Mucosa of descending colon (tissue), 3 donors: ENCODE measurements at places on chromosomes 16 and 17. TPM values are rescaled to one million over a fixed set of nuclear protein-coding genes. Genes with fewer than 3 reads are reported as not detected.

- no peak for DNase-seq
Measured at GRCh38 chr16:58211245-58211644, 13.3 kb upstream of the CSNK2A2 start.

DNA sequence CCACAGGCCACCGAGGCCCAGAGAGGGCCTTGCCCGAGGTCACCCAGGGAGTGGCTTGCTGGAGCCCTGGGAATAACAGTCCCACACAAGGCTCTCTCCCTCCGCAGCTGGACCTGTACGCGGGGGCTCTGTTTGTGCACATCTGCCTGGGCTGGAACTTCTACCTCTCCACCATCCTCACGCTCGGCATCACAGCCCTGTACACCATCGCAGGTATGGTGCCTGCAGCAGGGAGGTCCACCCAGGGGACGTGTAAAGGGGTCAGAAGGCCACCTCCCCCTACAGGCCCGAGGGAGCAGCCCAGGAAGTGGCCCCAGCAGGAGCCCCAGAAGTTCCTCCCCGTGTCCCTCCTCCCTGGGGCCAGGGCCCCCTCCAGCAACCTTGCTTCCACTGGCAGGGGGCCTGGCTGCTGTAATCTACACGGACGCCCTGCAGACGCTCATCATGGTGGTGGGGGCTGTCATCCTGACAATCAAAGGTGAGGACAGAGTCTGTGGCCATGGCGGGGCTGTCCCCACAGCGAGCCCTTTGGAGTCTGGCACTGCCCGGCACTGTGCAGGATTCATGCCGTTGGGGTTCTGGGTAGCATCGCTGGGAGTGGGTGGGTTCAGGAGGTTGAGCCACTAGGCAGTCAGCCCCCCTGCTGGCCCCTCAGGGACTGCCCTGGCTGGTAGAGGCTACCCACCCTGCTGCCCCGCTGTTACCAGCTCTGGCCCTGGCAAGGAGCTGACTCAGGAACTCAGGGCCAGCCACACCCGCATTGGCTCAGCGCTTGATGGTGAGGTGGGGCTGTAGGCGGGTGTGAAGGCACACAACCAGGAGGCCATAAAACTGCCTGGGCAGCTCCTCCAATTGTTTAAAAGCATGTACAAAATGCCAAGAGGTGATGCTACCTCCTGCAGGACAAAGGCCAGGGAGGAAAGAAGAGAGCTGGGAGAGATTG is 17.3 kb downstream of the SLC5A10 start:
- peak; percentile 92 for DNase-seq

DNA sequence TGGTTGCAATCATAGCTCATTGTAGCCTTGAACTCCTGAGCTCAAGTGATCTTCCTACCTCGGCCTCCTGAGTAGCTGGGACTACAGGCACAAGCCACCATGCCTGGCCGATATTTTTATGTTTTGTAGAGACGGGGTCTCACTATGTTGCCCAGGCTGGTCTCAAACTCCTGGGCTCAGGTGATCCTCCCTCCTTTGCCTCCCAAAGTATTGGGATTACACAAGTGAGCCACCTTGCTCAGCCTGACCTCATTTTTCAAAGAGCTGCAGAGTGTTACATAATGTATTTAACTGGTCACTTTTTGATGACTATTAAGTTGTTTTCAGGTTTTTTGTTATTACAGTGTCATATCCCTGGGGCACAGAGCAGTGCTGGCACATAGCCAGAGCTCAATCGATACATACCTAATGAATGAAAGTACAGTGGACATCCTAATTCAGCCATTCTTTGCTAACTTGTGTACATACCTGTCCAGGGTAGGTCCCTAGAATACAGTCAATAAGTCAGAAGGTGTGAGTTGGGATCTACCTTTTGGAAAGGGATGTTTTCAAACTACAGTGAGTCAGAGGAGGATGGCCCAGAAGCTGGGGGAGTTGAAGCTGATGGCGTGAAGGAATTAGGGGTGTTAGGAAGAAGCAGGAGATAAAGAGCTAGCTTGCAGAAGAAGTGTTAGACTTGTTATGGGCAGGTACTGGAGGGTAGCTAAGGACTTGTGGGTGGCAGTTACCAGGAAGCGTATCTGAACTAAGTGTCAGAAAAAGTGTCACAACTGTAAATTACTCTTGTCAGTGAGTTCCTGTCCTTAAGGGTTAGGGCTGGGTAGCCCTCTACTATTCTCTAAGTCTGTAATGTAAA is 20.1 kb upstream of the CYLD start:
- no peak for DNase-seq

DNA sequence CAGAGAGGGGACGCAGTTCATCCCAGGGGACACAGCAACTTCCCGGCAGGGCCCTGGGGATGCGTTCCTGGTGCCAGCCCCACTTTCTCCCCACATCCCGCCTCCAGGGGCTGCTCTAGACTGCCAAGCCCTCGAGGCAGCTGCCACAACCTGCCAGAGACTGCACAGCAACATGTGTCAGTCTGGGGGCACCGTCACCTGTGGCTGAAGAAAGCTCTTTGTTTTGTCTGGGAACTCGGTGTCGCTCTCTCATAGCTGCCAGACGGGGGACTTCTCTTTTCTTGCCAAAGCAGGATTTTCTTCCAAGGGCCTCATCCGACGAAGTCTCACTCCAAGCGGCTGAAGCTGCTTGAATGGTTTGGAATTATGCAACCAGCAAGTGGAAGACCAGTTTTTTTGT is 43.7 kb downstream of the COTL1 start:
- no peak for DNase-seq

OTOP2 gene
- total RNA-seq: 135 TPM

GRCh38 chr17:79890706-79891105 is 51.5 kb upstream of the CBX4 start:
- DNase-seq: no peak

- DNase-seq: no peak
Measured at GRCh38 chr16:79943736-79944135, 343.2 kb upstream of the MAF start.

- no peak for DNase-seq
Measured at GRCh38 chr16:50381679-50382440, 13.1 kb upstream of the BRD7 start.

CCL17 gene
- not detected for total RNA-seq

GAST gene
- total RNA-seq: not detected

- DNase-seq: peak; percentile 14
Measured at GRCh38 chr16:75095204-75095621, 21.4 kb downstream of the LDHD start.

DNA sequence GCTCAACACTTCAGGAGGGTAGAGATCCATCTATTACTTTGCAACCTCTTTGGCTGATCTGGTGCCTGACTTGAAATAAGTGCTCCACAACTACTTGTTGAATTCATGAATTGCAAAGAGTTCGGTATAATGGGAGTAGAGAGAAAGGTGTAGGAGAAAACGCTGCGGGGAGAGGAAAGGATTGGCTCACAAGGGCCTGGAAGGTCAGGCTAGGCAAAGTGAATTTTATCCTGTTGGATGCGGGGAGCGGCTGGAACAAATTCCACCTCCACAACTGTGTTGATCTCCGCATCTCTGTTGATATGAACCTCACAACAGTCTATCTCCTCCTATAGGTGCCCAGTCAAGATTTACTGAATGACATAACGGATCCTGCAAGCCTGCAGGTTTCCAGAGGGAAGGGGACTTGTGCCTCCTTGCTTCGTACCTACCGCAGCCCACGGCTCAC is 684 bp downstream of the SLX4 start:
- no peak for DNase-seq

- no peak for DNase-seq
Measured at GRCh38 chr17:82446124-82446523, 4.4 kb downstream of the CYBC1 start.

GRCh38 chr17:76575570-76575969 is 10.1 kb downstream of the ST6GALNAC2 start:
- DNase-seq: no peak

DNA sequence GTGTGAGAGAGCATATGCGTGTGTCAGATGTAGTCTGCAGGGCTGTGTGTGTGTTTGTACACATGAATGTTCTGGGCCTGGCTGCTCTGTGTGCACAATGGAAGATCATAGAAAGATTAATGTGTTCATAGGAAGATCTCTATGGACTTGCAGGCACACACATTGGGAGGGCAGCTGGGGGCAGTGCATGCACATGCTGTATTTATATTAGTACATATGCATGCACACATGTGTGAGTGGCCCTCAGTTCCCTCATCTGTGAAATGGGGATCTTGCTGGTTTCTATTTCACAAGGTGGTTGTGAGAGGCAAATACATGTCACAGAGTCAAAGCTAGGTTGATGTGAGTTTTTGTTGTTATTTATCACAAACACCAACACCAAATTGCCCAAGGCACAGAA is 2.1 kb downstream of the CA7 start:
- no peak for DNase-seq

TEX14 gene
- total RNA-seq: not detected

DNA sequence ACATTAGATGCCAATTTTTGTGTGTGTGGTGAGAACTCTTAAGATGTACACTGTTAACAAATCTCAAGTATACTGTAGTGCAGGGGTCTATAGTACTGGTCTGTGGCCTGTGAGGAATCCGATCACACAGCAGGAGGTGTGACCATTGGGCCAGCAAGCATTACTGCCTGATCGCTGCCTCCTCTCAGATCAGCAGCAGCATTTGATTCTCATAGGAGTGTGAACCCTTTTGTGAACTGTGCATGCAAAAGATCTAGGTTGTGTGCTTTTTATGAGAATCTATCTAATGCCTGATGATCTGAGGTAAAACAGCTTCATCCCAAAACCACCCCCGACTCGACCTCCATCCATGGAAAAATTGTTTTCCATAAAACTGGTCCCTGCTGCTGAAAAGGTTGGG is 12.6 kb downstream of the ZNF267 start:
- DNase-seq: no peak

DNA sequence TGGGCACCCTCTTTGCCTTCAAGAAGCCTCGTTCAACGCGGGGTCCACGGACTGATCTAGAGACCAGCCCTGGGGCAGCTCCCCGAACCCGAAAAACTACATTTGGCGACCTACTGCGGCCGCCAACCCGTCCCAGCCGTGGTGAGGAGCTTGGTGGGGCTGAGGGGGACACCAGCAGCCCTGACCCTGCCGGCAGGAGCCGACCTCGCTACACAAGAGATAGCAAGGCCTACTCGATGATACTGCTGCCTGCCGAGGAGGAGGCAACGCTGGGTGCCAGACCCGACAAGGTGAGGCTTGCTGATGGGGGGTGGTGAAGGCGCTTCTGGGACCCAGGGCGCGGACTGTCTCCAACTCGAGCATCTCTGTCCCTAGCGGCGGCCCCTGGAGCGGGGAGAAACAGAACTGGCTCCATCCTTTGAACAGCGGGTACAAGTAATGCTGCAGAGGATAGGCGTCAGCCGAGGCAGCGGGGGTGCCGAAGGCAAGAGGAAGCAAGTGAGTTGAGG is 5.6 kb downstream of the ACD start:
- DNase-seq: no peak

DNA sequence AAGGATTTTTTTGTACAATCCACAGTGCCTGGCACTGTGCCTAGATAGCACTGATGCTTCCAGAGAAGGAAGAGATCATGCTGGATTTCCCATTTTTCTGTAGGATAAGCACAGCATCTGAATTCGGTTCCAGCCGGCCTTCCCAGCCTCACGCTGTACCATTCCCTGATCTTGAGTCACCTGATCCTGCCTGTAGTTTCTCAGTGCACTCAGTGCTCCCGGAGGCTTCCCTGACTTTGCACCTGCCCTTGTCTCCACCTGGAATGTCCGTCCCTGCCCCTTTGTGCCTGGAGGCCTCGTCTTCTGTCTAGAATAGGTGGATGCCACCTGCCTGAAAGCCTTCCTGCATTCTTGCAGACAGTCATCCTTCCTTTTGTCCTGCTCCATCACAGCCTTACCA is 179.9 kb downstream of the CCDC182 start:
- DNase-seq: no peak

FBXW10 gene
- total RNA-seq: not detected

DNA sequence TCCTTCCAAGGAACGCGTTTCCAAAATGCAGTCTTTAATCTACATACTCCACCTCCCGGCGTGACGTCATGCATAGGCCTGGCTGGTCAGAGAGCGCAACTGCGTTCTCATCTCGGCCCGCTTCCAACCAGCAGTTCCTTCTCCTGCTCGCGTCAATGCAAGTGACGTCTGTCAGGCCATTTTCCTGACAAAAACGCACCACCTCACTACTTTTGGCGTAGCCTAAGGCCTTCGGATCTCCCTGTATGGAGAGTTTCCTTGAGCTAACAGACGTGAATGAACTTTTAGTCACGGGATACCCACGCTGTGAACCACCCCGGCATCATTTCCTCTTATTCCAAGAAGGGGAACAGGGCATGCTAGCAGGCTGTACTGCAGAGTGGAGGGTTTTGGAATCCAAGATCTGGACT is 25.0 kb downstream of the TEX14 start:
- DNase-seq: peak; percentile 85

DNA sequence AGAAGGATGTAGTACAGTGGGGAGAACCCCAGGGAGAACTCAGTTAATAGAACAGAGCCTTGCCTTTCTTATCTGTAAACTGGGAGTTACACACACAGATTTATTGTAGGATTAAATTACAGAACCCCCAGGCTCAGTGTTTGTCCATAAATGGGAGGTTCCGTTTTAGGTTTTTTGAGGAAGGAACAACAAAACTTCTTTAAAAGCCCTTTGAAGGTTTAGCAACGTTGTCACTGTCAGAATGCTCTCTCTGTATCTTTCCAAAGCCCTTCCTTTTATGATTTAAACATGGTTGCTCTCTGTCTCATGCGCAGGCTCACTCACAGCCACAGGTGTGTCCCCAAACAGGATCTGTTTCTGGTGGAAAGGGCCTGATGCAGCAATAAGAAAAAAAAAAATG is 9.4 kb upstream of the GNA13 start:
- no peak for DNase-seq

GRCh38 chr16:3580686-3581085 is 3.5 kb upstream of the NLRC3 start:
- no peak for DNase-seq

TNFRSF13B gene
- total RNA-seq: 0.98 TPM

DNA sequence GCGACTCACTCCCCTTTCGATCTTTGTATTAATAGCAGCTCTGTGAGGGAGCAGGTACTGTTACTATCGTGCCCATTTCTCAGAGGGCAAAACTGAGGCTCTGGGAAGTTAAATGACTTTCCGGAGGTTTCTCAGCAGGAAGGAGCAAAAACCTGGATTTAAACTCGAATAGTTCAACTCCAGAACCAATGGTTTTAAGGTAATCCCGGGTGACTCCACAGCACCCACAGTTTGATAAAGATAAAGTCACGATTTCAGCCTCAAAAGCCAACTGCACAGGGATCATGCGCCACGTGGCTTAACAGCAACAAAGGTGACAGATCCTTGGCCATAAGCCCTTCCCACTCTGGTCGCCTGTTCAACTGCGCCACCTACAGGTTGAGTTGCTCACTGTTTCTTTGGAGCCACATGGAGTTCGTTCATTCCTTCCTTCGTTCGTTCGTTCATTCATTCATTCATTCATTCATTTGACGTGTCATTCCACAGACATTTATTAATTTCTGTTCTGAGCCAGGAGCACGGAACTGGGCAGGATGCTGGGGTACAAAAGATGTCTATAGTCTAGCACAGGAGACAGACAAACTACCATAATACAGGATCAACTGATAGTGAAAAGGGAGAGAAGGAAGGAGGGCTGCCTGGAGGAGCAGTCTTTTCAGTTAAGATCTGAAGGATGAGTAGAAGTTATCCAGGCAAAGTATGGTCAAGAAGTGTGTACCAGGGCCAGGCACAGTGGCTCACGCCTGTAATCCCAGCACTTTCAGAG is 134.8 kb downstream of the HS3ST2 start:
- peak; percentile 66 for DNase-seq

GRCh38 chr17:74055508-74056160 is 147.8 kb upstream of the RPL38 start:
- no peak for DNase-seq
